Mucosa of descending colon (tissue), 3 donors: ENCODE measurements at places on chromosomes 2 and 18. TPM values are rescaled to one million over a fixed set of nuclear protein-coding genes. Genes with fewer than 3 reads are reported as not detected.

GRCh38 chr2:40173276-40173675 is 278.6 kb downstream of the SLC8A1 start:
- no peak for DNase-seq

DNA sequence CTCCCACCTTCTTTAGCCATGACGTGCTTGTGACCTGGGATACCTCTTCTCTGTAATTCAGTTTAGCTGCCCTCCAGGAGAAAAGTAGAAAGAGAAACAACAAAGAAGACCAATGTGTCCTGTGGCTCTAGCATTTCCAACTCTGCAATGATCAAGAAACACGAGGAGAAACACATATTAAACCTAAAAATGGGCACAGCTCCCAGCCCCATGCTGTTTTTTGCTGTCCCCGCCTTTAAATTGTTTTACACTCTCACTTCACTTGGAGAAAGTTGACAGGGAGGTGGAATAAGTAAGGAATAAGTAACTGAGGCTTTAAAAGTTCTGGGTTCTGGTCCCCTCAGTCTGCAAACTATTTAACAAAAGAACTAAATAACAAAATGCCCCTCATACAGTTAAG is 390.6 kb downstream of the TNS1 start:
- DNase-seq: no peak

DNA sequence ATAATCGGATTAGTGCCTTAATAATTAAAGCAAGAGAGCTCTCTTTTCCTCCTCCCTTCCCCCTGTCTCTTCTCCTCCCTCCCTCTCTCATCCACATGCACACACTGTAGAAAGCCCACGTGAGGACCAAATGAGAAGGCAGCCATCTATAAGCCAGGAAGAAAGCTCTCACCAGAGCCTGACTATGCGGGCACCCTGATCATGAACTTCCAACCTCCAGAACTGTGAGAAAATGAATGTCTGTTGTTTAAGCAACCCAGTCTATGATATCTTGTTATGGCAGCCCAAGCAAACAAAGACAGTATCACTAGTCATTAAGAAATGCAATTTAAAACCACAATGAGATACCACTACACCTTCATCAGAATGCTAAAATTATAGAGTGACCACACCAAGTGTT is 220.3 kb downstream of the EN1 start:
- DNase-seq: no peak

DNA sequence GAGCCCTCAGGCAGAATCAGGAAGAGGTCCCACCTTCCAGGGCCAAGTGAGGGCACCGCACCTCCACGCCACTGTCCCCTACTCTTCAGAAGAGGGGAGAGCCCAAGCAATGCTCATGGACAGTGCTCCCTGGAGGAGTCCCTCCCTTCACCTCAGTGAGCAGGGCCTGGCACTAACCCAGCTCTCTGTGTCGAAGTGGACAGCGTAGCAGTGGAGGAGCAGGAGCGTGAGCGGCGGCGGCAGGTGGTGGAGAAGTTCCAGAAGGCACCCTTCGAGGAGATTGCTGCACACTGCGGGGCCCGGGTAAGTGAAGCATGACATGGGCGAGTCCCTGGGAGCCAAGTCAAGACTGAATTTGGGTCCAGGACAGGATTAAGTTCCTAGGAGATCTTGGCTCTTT is 16.7 kb downstream of the POMC start:
- no peak for DNase-seq

GRCh38 chr18:9810994-9811705 is 74.6 kb upstream of the TXNDC2 start:
- DNase-seq: no peak

- DNase-seq: no peak
Measured at GRCh38 chr2:239496700-239497099, 95.9 kb upstream of the HDAC4 start.

GRCh38 chr2:9702604-9703084 is 71.8 kb upstream of the YWHAQ start:
- DNase-seq: no peak

DNA sequence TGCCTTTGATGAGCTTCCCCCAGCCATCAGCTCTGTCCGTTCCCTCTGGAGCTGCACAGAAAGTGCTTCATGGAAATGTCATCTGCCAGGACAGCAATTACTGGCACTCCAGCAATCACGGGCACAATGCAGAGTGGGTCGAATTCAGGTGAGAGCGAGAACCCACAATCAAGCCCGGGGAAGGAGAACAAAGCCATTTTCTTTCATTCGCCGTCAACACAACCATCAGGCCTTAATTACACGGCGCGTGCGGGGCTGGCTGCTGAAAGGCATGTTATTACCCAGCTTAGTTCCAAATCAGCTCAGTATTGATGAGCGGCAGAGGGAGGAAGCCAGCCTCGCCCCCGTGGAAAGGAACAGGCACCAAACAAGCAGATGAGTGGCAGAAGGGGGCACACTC is 143.9 kb downstream of the MYT1L start:
- DNase-seq: no peak

- DNase-seq: no peak
Measured at GRCh38 chr2:203407496-203407895, 79.3 kb downstream of the ABI2 start.

DNA sequence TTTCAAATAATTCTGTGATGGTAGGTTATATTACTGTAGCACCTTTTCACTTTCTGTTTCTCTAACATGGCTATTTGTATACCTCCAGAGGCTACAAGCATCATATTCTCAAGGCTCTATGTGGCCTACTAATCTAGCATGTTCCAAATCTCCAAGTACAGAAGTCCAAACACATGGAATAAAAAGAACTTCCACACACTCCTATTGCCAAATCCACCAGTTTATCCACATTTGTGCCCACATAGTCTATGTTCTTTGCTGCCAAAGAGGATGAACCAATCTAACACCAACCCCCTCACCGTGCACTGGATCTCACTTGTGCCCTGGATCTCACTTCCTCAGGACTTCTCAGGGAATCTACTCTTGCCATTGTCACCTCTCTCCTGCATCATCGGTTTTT is 247.3 kb upstream of the RBBP8 start:
- DNase-seq: no peak

DNA sequence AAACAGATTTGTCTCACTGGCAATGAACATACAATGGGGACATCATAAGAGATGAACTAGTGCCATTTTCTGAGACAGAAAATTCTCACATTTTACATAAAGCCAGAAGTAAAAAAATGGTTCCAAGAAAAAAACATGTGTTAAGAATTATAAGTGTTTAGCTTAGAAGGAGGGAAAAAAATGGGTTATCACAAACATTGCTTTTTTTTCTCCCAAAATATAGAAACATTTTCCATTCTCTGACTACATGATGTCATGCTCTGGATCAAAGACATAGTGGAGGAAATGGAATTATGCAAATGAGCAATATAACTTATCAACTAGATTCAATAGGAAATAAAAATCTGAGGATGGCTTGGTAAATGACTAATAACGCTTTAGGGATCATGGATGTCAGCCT is 49.8 kb downstream of the SPATS2L start:
- no peak for DNase-seq

- no peak for DNase-seq
Measured at GRCh38 chr2:30514134-30514847, 67.2 kb downstream of the LCLAT1 start.

DNA sequence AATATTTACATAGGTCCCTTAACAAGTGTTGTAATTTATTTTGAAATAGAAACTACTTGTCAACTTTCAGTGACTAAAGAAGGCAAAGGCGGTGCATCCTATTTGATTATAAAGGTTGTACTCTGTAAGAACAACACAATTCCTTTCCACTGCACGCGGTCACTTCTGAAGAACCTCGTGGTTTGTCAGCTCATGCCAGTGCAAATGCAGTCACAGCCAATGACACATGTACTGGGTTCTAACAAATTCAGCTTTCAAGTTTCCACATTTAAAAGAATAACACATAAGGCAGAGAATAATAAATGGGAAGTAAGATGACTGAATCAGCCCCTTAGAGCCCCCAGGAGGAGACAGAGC is 39.7 kb downstream of the CYB5A start:
- DNase-seq: no peak

GRCh38 chr2:188623995-188624643 is 332.4 kb downstream of the GULP1 start:
- DNase-seq: no peak

DNA sequence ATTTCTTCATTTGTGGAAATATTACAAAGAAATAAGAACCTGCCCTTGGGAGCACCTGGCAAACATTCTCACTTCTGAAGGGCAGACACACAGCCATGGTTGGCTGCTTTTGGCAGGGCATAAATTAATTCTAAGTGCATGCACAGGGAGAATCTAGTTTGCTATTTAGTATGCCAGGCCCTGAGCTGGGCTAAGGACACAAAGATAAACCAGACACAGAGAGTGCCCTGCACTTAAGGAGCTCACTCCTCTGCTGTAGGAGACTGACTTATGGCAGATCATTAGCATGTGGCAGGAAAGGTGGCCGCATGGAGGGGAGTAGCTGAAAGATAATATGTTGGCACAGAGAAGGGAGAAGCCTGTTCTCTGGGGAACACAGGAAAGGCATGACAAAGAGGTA is 367.0 kb downstream of the LPIN1 start:
- no peak for DNase-seq

- DNase-seq: no peak
Measured at GRCh38 chr2:176652300-176653182, 383.3 kb downstream of the MTX2 start.

- DNase-seq: no peak
Measured at GRCh38 chr2:141271346-141271745, 859.5 kb downstream of the LRP1B start.

DNA sequence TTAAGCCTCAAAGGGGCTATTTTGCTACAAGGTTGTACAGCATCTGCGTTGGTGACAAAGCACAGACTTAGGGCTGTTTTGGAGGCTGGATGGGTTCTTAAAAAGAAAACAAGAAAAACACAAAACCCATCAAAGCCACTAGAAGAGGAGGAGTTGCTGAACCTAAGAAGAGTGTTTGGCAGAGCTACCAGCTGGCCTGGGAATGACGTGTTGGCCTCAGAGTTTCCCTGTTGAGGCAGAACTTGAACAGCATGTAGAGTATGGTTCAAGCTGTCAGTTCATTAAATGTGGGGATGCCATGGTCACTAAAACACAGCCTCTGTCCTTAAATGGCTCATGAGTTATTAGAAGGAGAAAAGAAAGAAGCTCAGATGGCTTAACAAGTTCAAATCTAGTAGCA is 162.5 kb downstream of the TTC32 start:
- DNase-seq: no peak

DNA sequence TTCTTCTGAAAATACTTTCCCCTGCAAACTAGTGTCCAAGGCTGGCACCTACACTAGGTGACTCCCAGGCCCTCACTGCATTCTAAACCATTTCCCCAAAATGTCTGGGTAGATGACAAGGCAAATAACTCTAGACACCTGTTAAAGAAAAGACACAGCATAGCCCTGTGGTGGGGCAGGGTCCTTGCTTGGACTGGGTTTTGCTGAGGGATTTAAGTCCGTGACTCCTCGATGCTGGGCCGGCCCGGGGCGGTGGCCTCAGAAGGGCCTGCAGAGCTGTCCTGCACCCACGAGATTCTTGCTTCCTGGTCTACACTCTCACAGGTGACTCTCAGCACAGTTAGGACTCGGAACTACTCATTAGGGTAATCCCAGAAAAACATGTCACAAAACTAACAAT is 55.2 kb downstream of the MBP start:
- DNase-seq: no peak

- DNase-seq: no peak
Measured at GRCh38 chr2:134280726-134281125, 26.9 kb downstream of the MGAT5 start.

- no peak for DNase-seq
Measured at GRCh38 chr2:100731535-100731981, 88.4 kb upstream of the NPAS2 start.

DNA sequence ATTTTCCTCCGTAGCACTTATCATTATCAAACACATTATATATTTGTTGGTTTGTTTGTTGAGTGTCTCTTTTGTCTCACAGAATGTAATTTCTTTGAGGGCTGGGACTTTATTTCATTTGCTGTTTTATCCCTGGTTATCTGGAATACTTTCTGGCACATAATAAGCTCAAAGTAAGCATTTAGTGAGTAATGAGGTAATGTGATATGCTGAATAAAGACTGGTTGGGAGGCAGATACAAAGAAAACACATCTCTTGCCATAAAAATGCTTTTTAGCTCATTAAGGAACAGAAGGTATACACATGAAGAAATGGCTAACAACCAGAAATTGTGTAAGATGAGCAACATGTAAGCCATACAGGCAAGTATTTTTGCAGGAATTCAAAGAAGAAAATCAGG is 1411.8 kb downstream of the LRP1B start:
- no peak for DNase-seq

DNA sequence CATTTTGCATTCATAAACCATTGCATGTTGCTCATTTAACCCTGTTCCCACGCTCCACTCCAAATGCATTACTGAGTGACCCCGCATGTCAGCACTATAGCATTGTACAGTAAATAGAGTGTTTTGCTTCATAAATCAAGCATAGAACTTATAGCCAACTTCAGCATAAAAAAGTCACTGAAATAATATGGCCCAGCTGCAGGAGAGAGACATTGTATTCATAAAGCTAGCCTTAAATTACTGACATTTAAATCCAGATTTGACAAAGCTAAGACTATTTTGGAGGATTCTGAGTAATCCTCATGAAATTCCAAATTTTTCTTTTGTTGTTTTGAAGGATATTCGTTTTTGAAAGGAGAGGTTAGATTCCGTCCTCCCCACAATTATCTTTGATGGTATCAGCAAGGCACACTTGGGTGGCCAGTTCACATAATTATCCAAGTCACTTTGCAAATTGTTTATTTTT is 320.9 kb upstream of the TCF4 start:
- DNase-seq: no peak

GRCh38 chr2:191428141-191428540 is 182.9 kb downstream of the MYO1B start:
- no peak for DNase-seq

DNA sequence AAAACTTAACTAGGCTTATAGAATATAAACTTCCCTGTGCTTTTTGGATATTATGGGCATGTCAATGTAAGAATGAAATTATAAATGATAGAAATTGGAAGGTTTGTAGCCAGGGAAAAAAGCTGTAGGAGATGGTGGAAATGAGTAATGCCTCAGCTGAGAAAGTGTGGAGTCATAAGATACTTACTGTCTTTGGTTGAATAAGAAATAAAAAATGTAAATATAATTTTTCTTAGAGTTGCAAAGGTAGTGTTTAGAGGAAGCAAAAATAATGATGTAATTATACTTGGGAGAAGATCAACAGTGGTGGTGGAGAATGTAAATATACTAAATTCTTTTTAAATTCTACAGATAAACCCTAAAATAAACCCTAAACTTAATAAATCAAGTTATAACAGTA is 26.2 kb upstream of the RND3 start:
- no peak for DNase-seq

ARHGAP15 gene
- 5.8 TPM for total RNA-seq

IL36A gene
- not detected for total RNA-seq

TBR1 gene
- total RNA-seq: not detected

EFEMP1 gene
- 80.1 TPM for total RNA-seq

SMYD1 gene
- not detected for total RNA-seq

RFTN2 gene
- total RNA-seq: 5.5 TPM

PRSS56 gene
- not detected for total RNA-seq

ADGRF3 gene
- total RNA-seq: 0.77 TPM

SP100 gene
- total RNA-seq: 83.1 TPM

ZNF519 gene
- total RNA-seq: 12.8 TPM

RBM43 gene
- total RNA-seq: 5.0 TPM

CKAP2L gene
- total RNA-seq: 9.5 TPM

MYO7B gene
- total RNA-seq: 305 TPM
